ENCODE measurements at places on chromosomes 5 and 9.

- no peak for DNase-seq
Observed at GRCh38 chr5:7014611-7015010, 301.4 kb downstream of the TENT4A start.

GRCh38 chr9:133838859-133839507 is 100.8 kb upstream of the SARDH start:
- DNase-seq: no peak

DNA sequence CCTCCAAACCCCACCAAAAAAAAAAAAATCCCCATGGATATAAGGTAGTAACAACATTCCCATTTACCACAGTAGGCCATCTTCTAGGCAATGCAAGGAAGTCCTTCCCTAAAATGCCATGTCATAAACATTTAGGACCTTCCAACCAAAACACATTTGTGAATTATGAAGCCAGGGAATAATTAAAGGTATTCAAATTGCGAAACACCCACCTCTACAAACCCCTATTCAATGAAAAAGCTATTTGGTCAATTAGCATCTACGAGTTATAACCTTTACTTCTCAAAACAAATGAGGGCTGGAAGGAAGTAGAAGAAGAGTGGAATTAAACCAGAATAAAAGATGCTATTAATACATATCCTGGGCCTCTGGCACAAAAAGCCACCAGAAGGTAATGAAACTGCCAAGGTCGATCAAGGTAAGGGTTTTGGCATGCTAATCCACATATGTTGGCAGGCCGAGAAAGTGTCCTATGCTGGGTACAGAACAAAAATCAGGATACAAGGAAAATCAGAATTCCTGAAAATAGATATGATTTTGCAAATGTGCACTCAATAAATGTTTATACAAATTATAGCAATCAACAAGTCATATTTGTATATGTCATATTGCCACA is 47.7 kb downstream of the MTMR12 start:
- DNase-seq: no peak

GRCh38 chr5:150325426-150325825 is 22.7 kb upstream of the ARSI start:
- DNase-seq: no peak

DNA sequence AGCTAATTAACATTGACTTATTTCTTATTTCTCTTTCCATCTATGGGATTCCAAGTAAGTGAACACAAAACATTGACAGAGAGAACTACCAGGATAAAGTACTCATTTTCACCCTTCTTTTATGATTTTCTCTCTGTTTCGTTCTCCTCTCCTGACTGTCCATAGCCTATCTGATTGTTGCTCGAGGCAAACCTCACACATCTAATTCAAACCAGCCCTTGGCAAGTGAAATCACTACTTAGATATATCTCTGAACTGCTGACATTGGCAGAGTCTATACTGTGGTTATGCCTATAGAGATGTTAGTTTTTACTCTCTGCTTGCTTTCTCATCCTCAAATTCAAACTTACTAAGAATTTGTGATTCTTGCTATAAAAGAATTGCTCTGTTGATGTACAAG is 248.8 kb downstream of the ISL1 start:
- no peak for DNase-seq

GRCh38 chr5:43855452-43855851 is 252.5 kb downstream of the NNT start:
- no peak for DNase-seq

- DNase-seq: no peak
Observed at GRCh38 chr5:92460505-92460904, 1077.4 kb upstream of the ARRDC3 start.

DNA sequence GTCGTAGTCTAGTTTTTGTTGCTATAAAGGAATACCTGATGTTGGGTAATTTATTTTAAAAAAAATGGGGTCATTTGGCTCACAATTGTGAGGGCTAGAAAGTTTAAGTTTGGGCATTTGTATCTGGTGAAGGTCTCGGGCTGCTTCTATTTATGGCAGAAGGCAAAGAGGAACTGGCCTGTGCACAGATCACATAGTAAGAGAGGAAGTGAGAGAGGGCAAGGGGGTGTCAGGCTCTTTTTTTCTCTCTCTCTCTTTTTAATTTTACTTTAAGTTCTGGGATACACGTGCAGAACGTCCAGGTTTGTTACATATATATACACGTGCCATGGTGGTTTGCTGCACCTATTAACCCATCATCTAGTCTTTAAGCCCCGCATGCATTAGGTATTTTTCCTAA is 453.3 kb downstream of the DIRAS2 start:
- no peak for DNase-seq

DNA sequence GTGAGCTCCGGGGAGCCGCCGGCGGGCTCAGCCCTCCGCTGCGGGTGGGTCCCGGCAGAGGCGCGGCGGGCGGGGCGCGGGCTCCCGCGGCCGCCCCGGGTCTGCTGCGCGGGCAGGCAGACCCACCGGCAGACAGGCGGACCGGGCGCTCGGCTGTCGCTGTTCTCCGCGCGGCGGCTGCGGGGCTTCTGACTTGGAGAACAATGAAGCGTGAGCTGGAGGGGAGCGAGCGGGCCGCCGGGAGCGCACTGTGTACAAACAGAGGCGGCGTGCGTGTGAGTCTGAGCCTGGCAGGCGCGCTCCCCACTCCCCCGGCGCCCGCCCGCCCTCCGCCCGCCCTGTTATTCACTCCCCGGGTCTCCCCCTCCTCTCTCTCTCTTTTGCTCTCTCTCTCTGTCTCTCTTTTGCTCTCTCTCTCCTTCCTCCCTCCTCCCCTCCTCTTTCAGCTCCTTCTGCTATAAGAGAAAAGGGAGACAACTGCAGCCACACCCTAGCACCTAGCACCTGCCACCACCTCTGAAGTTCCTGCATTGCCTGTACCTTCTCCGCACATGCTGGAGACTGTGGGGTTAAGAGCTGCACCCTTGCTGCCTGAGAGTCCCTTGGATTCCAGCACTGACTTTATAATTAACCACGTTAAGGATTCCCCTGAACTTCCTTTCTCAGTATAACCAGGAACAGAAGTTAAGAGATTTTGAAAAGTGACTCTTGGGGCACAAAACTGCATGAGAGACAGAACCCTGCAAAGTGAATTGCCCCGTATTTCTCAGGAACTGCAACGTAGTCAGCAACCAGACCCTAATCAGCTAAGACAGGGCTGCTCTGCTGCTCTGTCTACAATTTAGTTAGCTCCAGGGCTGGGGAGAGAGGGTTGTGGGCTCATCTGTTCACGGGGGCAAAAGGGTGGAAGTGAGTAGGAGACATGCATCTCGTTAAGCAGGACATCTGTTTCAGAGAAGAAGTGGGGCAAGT is at the start of gene EDIL3:
EDIL3 (minus strand) TSS at position 277 of the 972 bp plus-strand sequence. CDS start 506 bp downstream, outside the sequence.
- DNase-seq: no peak

- no peak for DNase-seq
Observed at GRCh38 chr5:154176181-154176580, 14.4 kb upstream of the GALNT10 start.

- no peak for DNase-seq
Observed at GRCh38 chr5:124935065-124935464, 188.6 kb upstream of the ZNF608 start.

DNA sequence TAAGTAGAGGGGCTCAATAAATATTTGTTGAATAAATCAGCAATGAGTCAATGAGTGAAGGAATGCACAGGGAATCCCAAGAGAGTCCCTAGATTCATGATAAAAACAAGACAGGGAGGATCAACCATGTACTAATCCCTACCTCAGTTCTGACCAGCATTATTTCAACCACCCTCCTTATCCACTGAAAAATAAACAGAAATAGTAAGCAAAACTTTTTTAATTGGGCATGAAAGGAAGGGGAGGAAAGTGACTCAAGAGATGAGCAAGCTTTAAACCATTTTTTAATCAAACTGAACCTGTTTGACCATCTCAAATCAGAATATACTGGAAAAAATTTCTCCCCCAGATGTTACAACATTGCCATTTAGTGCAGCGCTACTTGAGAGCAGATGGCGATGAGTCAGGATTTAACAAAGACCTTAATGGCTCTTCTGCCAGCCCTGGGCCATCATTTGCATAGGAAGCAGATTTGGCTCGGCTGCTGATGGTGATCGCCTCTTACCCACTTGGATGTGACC is 194.8 kb upstream of the SLC30A5 start:
- DNase-seq: peak; percentile 45

GRCh38 chr9:85212209-85212608 is 529.5 kb downstream of the AGTPBP1 start:
- peak; percentile 9 for DNase-seq

DNA sequence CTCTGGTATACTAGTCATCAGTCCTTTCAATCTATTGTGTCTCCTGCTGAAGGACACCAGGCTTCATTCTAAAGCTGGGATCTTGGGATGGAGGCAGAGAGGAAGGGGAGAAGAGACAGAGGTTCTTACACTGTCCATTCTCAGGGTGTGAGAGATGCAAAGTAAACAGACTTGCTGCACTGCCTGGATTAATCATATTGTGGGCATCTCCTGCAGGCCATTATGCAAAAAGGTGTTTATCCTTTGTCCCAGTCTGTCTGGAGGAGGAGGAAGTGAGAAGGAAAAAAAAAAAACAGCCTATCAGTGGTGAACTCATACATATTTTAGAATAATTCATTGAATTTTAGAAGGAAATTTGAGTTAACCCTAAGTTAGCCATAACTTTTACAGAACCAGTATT is 92.9 kb upstream of the TNPO1 start:
- no peak for DNase-seq

DNA sequence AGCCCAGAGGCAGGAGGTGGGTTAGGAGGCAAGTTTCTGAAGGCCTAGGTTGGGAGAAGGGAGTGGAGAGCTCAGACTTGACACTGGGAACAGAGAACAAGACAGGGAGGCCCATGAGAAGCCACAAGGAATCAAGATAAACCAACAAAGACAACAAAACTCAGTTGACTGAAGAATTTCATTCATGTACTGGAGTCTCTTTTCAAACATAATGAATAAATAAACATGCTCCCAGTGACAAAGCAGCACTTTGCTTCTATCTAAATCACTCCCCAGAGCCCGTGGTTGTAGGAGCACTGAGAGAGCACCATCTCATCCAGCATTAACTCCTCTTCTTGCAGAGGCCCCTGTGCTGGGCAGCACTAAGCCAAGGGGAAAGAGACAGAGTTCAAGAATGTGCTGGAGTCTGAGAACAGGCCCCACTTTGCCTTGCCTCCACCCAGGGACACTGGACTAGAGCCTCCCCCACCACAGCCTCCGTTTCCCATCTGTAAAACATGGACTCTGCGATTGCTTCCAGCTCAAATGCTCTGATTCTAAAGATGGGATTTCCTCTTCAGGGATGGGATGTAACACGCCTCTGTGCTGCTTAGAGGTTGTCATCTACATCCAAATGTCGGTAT is 282.0 kb downstream of the SPOCK1 start:
- DNase-seq: no peak

- no peak for DNase-seq
Observed at GRCh38 chr5:23677996-23678395, 170.6 kb downstream of the PRDM9 start.

GRCh38 chr9:120889606-120890271 is 12.8 kb upstream of the PHF19 start:
- no peak for DNase-seq

GRCh38 chr5:171724468-171725204 is 61.0 kb upstream of the SMIM23 start:
- DNase-seq: peak; percentile 54

DNA sequence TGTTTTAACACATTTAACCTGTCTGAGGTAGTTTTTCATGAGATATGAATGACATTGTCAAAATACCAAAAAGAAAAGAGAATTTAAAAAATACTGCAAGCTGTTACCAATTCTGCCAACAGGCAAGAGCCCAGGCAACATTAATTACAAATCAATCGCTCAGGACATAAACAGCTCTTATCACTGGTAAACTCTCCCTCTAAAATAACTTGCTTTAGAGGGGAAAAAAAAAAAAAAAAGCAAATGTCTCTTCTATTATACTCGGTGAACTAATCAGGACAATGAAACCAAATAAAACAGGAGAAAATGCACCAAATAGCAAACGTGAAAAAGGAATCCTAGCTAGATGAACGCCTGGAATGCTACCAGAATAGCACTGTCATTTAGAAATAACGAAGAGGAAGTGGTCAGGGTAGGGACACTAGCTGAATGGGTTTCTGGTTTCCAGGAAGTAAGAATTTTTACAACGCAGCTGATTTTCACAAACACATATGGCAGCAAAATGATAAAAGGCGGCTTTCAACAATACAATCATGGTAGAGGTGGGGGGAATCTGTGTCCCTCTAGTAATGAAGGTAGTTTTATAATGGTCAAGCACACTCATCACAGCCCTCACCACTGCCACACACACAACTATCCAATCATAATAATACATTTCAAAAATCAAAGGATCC is 94.9 kb downstream of the DENND1A start:
- peak; percentile 52 for DNase-seq

DNA sequence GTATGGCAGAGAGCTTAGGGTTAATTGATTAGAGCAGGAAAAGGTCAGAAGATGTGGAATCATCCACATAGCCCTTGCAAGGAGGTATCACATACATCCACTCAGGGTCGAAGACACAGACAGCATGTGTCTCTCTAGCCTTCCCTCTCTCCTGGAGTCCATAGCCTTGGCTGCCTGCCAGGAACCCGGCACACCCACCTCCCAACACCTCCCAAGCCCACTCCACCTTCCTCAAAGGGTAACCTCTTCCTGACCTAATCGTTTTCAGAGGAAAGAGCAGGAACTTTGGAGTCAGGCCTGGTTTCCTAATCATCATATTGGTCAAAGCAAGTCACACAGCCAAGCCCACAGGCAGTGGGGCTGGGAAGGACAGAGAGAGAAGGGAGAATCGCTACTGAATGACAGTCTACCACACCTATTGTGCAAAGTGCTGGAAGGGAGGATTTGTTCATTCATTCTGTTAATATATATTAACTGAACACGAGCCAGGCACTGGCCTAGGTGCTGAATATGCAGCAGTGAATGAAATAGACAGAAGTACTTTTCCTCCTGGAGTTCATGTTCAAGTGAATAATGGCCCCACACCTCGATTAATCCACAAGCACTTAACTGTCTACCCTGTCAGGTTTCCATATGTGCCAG is 107.8 kb downstream of the KCNIP1 start:
- no peak for DNase-seq

DNA sequence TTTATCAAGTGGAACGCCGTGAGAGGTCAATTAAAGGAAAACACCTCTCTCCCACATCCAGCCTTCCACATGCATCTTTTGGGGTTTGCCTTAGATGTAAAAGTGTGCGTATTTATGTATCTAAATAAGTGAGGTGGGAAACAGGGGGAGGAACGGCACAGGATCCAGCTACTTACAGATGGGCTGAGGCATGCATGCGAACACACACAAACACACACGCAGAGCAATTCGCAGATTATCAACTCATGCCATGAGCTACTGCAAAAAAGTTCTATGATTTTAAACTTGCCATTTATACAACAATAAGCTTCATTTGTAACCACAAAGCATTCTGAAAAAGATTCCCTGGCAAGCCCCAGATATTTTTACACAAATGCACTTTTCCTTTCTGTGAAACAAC is 242.1 kb downstream of the BNC2 start:
- no peak for DNase-seq

Measured in HFF-Myc (cell line).